HS-27A (cell line): ENCODE measurements at places on chromosomes 11 and 22.

- DNase-seq: no peak
These were observed 1404.2 kb downstream of the BRD1 start for GRCh38 chr22:48423481-48423911.

- no peak for DNase-seq
These were observed 133.0 kb downstream of the PLEKHA7 start for GRCh38 chr11:16881074-16881709.

DNA sequence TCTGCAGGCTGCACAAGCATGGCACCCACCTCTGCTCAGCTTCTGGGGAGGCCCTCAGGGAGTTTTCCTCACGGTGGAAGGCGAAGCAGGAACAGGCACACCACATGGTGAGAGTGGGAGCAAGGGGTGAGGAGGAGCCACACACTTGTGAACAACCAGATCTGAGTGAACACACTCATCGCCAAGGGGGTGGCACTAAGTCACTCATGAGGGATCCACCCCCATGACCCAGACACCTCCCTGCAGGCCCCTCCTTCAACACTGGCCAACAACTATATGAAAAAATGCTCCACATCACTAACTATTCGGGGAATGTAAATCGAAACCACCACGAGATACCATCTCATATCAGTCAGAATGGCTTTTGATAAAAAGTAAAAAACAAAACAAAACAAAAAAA, 722 bp upstream of the KRTAP5-2 start:
- DNase-seq: peak; percentile 14

DNA sequence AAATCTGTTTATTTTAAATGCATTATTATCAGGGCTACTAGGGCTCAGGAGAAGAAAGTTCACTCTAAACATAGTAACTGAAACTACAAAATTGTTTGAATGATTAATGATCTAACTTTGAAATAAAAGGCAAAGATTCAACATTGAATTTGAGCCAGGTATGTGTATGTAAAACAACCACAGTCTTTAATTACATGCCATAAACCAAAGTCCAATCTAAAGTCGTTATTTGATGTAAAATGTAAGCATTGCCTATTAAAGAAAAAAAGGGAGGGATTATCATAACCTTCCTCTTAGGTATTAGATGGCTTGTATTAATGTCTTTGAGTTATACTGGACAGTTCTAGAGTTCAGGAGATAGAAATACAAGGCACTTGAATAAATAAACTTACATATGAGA, 25.2 kb upstream of the PANX1 start:
- DNase-seq: no peak

DNA sequence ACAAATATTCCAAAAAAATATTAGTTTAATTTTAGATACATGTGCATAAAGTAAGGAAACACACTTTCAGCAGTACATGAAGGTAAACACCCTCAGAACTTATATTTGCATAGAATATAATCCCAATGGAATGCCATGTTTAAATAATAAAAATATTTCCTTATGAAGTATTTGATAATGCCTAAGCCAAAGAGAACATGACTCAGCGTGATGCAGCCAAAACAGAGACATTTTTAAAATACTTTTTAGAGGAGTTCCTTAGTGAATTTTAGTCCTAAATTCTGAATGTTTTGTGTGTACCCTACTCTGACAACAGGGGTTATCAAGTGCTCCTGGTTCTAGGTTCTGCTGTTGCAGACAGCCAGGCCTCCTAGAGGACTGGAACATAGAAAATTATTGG, 39.1 kb upstream of the POU2AF2 start:
- DNase-seq: peak; percentile 58

GRCh38 chr11:102589047-102589459, 36.1 kb downstream of the MMP20 start:
- no peak for DNase-seq

- no peak for DNase-seq
These were observed 40.0 kb upstream of the TENM4 start for GRCh38 chr11:79480864-79481263.

GRCh38 chr11:40252236-40252635, 1207.2 kb downstream of the LRRC4C start:
- DNase-seq: no peak

GRCh38 chr22:40487663-40488249, 117.4 kb downstream of the SGSM3 start:
- no peak for DNase-seq

DNA sequence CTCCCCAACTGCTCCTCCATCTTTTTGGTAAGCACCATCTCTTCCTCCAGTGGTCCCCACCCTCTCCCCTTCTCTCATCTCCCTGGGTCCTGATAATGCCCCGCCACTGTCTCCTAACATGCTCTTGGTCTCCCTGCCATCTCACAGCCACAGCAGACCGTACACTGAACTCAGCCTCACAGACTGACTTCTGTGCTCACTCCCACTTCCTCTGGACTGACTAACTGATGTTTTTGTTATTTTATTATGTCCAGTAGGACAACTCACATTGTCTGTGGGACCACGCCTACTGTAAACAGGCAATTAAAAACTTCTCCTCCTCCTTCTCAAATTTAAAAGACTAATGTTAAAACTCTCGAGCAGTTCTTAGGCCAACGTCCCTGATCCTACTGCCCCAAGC, 2.6 kb upstream of the GNAZ start:
- no peak for DNase-seq

DNA sequence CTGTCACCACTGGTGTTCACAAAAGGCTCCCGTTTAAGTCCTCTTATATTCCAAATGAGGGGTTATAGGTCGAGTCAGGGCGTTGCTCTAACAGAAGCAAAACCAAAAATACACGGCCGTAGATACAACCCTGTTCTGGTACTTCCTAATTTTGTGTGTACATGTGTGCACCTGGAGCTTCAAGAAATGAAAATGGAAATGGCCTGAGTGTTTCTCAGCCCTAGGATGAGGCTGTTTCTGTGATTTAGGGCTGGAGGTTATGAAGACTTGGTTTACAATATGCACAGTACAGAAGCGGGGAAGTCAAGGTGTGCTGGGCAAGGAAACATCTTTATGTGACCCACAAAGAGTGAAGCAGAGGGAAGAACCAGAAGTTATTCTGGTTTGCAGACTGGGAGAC, 110.4 kb upstream of the OR4B1 start:
- no peak for DNase-seq

DNA sequence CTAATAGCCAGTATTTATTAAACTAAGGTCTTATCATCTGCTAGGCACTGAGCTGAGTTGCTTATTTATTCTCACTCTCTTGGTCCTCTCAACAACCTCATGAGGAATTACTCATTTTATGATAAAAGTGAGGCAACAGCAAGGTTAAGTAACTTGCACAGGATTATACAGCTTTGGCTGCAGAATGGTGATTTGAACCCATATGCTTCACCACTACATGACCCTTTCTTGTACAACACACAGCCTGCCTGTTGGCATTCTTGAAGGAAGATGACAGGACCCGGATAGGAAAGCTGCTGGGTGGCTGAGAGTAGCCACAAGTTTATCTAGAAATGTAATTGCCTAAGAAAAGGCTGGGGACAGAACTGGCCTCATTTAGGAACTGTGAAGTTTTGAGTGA, 5.3 kb upstream of the PARVA start:
- DNase-seq: no peak

GRCh38 chr11:21931436-21932101, 261.3 kb upstream of the ANO5 start:
- no peak for DNase-seq

- no peak for DNase-seq
These were observed 24.0 kb downstream of the CD5 start for GRCh38 chr11:61126256-61126655.

- DNase-seq: no peak
These were observed 75.9 kb downstream of the FAM83F start for GRCh38 chr22:40070701-40071100.

DNA sequence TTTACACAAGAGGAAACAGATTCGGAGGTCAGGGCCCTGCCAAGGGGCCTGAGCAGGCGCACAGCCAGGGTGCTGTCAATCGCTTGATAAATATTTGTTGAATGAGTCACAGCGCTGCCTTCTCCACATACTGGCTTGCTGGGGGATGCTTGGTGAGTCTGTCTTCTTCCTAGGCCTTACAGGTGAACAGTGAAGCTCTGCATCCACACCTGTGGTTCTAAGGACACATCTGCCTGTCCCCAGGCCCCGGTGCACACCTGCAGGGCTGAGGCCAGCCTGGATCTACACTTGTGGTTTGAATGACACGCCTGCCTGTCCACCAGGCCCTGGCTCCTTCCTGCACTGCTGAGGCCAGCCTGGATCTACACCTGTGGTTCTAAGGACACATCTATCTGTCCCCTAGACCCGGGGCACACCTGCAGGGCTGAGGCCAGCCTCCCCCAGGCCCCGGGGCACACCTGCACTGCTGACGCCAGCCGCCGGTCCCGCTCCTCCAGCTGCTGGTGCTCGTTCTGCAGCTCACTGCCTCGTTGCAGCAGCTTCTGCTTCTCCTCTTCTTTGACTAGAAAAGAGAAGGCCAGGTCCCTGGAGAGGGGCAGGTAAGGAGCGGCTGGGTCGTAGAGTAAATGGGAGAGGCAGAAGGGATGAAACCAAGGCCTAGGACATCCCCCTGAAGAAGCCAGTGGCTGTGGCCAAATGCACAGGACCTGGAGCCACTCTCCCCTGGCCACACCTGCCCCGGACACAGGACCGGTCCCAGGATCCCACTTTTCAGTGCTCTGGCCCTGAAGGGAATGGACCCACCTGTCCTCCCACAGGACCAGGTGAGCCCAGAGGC, 124.6 kb downstream of the PHF21B start:
- DNase-seq: no peak

- no peak for DNase-seq
These were observed 104.7 kb downstream of the KCNQ1 start for GRCh38 chr11:2549491-2549875.

DNA sequence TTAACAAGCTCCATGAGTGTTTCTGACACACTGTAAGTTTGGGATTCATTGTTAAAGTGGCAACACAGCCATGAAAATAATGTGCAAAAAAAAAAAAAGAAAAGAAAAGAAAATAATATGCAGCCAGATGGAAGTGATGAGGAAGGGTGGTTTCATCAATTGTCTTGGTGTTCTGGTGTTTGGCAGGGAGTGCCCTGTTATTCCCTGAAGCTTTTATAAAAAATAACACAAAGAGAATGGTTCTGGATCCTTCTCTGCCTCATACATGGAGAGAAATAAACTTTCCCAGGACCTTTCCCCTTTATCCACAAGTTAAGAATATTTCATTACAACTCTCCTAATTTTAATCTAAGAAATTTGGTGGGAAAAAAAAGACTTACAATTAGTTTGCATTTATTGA, 16.7 kb downstream of the AMOTL1 start:
- no peak for DNase-seq

- no peak for DNase-seq
These were observed 1.3 kb upstream of the ZNF202 start for GRCh38 chr11:123742724-123743120.

- DNase-seq: no peak
These were observed at the start of gene MTNR1B for GRCh38 chr11:92969634-92970347. Gene MTNR1B (plus strand): TSS chr11:92969651. CDS start chr11:92969726, 75 bp downstream.

DNA sequence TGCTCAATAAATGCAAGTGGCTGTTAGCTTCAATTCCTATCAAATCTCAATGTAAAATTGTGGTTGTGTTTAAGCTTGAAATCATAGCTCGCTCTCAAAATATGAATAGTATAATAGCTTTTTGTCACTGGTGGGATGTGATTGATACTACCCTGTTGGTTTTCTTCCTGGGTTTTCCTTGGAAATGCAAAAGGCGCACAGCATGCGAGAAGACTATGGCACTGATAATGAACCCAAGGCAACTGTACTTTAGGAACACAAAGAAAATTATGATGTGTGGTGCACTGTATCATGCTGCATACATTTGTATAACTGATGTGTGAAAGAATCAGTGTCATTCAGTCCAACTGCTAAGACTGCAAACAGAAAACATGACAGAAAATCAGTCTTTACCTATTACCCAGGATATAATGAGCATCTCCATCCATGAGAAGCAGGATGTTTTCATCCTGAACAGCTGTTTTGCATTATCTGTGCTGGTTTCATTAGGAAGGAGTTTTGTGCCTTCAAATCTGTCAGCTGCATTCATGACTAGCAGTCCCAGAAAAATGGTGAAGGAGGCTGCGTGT, 101.2 kb downstream of the TRPC6 start:
- DNase-seq: no peak

- DNase-seq: no peak
These were observed 21.7 kb downstream of the SELENOO start for GRCh38 chr22:50222508-50222907.

- no peak for DNase-seq
These were observed 12.2 kb upstream of the MFNG start for GRCh38 chr22:37498289-37498909.

DNA sequence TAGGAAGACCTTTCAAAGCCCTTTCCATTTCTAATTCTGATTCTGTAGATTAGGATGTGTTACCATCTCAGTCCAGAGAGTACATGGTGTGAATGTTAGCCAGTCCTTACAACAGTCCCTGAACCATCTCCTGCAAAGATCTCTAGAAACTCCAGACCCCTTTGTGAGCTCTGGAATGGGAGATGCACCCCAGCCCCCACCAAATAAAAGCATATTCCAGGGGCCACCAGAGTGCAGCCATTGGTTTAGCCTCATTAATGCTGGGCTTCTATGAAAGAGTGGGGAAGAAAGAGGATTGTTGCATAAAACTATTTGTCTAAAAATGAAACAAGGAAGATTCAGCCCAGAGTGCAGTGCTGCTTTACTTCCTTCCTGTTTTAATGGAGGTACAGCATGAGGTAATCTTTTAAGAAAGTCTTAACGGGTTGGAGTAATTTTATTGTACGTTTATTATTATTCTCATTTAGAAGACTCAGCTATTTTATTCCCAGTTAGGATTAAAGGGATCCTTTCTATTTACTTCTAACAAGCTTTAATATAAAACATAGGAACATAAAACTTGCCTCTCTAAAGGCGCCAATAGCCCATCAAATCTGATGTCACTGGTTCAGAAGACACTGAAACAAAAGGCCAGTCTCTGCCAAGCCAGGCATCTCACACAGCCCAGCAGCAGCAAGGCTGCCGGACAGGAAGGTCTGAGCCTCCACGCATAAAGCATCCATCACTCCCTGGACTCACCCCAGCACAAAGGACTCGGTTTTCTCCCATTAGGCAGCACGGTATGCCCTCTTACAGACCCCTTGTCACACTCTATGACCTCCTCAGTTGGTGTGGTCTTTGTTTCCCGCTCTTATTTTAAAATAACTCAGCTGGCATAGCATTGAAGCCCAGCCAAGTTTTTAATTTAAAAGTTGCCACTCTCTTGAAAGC, 203.9 kb upstream of the BLID start:
- DNase-seq: no peak

GRCh38 chr11:70445605-70446004, 47.3 kb downstream of the CTTN start:
- DNase-seq: no peak
